ENCODE measurements at places on chromosomes 16 and 17.

GRCh38 chr17:40531051-40531991 lies 29.9 kb upstream of the TNS4 start:
- DNase-seq = peak; percentile 53

DNA sequence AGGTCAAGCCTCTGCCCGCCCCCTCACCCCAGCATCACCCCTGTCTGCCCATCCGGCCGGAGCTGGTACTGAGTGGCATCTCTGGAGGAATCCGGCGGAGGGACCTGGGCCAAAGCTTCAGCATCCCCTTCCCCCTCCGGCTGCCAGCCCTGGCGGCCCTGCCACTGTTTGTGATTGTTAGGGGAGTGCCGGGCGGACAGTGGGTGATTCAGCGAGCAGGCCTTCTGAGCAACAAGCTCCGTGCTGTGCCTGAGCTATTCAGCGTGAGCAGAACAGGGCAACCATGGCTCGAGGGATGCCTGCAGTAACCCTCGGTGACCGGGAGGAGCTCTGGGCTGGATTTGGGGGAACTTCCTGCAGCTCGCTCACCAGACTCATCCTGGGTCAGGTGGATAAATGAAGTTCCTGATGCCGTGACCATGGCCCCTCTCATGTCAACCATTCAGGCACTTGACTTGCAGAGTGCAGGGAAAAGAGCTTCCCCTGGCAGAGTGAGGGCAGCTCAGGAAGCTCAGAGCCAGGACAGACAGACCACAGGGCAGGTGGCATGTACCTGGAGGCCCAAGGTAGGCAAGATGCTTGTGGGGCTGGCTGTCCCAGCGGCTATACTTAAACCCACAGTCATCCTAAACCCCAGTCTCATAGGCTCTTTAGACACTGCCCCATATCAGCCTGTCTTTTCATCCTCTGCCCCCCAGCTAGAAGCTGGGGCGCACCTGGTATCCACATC lies 24.3 kb upstream of the MLKL start:
- no peak for DNase-seq

GRCh38 chr16:54233615-54234014 lies 53.0 kb downstream of the IRX3 start:
- no peak for DNase-seq

DNA sequence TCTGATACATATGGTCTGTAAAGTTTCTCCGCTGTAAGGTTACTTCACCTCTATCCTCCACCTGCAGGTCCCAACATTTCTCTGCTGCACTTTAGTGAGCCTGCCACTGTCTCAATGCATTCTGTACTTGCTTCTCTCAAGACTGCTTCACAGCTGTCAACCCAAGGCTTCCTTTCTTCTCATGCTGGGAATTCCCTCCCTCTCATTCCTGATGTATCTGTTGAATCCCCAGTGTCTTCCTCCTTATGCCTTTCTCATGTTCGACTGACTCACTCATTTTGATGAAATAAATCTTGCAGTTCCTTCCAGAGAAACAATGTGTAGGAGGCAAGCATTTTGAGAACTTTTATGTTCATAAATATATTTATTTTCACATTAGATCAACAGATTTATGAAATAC lies 288.3 kb downstream of the CNTNAP4 start:
- no peak for DNase-seq
